ENCODE measurements at places on chromosomes 6 and 20.

DNA sequence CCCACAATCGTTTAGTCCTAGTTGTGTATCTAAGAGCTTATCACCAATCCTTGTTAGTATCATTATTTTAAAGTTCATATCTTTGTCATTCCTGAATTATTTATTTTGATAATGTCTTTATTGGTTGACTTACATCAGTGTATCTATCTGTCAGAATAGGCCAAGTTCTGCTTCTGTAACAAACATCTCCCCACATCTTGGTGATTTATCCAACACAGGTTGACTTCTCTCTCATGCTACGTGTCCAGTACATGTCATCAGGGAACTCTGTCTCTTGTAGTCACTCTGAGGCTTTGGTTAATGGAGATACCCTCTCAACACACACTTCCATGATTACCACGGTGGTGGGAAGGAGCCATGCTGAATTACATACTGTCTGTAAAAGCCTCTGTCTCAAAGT is 38.4 kb downstream of the BANF2 start:
- DNase-seq = no peak

DNA sequence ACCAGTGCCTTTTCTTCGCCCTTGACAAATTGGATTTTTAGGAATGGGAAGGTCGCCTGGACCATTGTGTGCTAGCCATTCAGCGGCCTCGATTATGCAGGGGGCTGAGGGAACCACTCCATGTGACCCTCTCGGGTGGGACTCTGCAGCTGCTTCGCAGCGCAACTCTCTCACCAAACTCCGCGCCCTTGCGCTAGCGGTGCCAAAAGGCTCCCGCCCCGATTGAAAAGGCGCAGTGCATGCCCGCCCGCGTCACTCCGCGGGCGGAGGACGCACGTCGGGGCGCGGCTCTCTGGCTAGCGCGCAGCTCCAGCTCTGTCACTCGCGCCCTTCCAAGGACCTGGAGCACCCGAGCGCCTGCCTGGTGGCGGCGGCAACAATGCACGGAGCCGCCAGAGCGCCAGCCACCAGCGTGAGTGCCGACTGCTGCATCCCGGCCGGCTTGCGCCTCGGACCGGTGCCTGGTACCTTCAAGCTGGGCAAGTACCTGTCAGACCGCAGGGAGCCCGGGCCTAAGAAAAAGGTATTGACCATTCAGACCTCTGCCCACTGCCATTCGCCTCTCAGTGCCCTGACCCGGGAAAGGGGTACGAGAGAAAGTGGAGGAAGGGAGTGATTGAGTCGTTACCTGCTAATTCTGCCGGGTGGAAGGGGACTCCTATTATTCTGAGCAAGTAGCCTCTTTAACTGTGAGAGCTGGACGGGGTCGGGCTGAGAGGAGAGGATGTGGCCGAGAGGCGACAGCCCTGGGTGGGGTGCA is at the start of gene PRDM13:
Gene PRDM13 (plus strand): TSS at position 178 of the 760 bp plus-strand sequence. CDS start 202 bp downstream, at position 380.
- no peak for DNase-seq

DNA sequence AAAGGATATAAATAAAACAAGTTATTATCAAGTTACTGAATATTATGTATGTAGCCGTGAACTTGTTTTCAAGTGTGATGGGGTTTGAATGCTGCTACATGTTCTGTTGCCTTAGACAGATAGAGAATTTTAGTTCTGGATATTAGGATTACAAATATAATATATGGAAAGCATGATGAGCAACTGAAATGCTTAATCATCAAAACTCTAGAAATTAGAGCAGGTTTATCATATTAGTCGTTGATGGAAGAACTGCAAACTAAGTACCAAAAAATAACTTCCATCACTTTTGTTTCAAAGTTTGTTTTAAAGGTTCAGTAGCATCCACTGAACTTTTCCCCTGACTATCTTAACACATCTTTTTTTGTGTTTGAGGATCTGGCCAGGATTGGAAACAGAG is 49.1 kb upstream of the CCN2 start:
- DNase-seq = no peak

DNA sequence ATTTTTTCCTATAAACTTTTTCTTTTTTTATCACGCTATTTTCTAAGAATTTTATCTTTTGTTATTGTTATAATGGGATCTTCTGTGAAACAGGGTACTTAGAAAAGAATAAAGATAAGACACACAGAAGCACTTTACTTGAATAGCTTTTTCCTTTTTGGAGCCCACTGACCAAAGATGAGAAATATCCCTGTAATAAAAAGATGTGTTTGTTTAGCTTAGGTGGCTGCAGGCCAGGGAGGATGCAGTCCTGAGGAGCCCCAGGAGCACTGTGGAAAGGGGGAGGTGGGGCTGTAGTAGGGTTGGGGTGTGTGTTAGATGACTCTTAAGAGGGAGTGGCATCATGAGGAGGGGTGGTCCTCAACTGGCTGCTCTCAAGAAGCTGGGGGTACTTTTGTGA is 128.6 kb downstream of the ARID1B start:
- DNase-seq = no peak
